ENCODE measurements at places on chromosomes 7 and 10.

- DNase-seq = no peak
These were observed 106.7 kb upstream of the LAMB4 start for GRCh38 chr7:108236681-108237415.

DNA sequence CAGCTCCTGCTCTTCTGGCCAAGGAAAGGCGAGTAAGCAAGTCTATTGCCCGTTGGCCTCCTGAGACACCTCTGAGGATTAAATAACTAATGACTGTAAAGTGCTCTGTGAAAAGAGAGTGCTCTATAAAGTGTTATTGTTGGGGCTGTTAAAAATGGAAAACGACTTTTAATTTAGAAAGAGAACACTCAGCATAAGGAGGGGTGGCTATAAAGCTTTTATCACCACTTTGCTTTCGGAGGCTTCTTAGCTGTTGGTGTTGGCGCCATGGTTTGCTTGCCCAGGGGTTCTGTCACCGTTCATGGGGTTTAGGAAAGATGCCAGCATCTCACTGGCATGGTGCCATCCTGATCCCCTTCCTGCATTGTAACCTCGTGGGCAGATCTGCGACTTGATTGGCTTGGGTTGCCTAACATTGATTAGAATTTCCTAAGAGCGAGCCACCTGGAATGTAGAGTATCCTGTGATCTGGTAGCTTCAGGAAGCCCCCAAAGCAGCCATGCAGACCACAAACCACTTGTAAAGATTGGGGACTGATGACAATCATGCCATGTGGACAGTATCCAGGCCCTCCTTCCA, 509.9 kb downstream of the LRMDA start:
- DNase-seq = no peak

- DNase-seq = no peak
These were observed 68.9 kb upstream of the DNAAF5 start for GRCh38 chr7:657565-658119.

DNA sequence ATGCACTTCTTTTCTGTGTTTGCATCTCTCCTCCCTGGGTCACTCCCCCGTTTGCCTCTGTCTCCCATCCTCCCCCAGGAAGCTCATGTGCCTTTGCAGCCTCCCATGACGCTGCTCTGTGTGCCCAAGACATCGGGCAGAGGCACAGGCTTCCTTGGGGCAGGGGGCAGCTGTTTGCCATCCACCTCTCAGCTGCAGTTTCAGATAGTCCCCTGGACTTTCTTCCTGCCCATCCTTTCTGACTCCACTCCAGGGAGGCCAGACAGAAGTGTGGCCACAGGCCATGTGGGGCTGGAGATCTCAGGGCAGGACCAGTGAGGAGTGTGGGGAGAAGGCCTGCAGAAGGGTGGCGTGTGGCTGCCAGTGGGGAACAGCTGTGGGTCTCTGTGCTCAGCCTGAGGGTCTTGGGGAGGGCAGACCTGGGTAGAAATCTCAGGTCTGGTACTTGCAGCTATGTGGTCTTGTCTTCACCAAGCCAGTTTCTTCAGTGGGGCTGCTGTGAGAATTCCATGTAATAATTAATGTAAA, 10.6 kb upstream of the SAMD8 start:
- DNase-seq = no peak
